Ascending aorta (tissue), 2 donors: ENCODE measurements at places on chromosomes 13 and 19.

DNA sequence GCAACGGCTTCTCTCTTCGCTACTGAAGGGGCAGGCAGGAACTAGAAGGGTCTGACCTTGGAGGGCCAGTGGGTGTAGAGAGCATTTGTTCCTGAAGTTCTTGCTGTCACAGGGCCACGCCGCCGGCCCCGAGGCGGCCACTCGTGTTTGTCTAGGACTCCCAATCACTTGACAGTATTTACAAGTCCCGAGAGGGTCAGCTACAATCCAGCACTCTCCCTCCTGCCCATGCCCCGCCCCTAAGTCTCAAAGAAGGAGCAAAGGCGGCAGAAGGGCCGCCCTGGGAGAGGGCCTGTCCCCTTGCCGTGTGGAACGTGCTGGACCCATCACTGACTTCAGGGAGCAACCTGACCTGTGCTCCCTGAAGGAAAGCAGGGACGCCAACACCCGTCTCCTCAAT is 118.5 kb downstream of the STK24 start:
- H3K27me3 ChIP-seq = no peaks in the 10 kb centered on the region
- peaks cover 12% of the 10 kb centered on the region for H3K36me3 ChIP-seq
- H3K27ac ChIP-seq = no peak overlapping the region
- H3K4me3 ChIP-seq = no peak overlapping the region

- no peak overlapping the region for H3K4me3 ChIP-seq
- H3K27me3 ChIP-seq = no peaks in the 10 kb centered on the region
- no peaks in the 10 kb centered on the region for H3K4me1 ChIP-seq
- DNase-seq = no peak
These were observed 38.4 kb upstream of the CSNK1A1L start for GRCh38 chr13:37143911-37144310.

DNA sequence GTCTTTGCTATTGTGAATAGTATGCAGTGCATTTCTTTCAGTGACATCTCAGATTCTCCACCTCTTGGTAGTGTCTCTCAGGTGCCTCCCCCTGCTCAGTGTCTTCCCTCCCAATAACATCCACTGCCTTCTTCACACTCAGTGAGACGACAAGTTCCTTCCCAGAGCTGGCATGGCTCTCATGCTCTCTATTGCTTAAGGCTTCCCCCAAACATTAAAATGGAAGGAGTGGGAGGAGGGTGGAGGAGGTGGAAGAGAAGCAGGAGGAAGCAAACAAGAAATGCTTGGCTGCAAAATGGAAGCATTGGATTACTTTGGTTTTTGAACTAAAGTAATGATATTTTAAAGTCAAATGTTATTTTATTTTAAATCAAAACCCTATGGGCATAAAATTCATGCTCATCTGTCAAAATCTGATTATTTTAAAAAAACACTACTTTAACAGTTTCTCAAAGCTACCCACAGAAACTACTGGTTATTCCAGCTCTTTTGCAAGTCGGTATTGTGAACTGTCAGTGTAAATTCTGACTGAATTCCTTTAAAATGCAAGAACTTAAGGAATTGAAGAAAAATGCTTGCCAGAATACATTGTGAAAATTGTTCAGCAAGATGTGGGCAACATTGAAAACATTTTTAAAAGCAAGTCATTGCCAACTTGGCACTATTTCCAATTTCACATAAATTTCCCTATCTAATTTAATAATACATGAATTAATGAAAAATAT is 727.6 kb upstream of the ARGLU1 start:
- H3K4me3 ChIP-seq = no peak overlapping the region
- H3K4me1 ChIP-seq = no peaks in the 10 kb centered on the region
- H3K36me3 ChIP-seq = no peaks in the 10 kb centered on the region
- H3K27ac ChIP-seq = no peak overlapping the region
- no peaks in the 10 kb centered on the region for H3K27me3 ChIP-seq

DNA sequence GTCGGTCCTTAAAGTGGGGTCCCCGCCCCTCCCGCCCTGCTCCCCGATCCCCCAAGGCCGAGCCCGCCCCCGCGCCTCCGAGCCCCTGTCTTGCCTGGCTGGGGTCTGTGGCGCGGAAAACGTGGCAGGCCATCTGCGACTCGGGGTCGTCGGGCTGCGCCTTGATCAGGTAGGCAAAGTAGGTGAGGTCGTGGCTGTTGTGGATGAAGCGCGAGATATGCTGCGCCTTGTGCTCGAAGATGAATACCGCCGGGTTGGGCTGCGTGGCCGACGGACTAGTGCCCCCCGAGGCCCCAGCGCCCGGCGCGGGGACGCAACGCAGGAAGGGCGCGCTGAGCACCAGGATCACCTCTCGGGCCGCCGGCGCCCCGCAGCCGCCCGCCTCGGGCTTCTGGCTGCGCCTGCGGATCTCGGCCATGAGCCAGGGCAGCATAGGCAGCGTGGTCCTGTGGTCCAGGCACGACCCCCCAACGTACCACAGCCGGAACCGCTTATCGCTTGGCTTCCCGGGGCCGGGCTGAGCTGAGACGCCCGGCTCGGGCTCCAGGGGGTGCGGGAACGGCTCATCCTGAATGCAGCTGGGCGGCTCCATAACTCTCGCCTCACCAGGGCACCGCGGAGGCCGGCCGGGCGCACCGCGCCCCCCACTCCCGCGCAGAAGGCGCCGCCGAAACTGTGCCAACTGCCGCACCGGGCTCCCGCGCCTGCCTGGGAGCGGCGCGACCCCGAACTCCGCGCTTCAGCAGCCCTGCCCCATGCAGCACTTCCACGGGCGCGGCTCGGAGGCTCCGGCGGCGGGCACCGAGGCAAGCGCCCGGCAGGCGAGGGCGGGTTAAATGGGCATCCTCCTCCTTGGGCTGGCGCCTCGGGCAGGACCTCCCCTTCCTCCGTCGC is 546 bp downstream of the TBC1D4 start:
- H3K27ac ChIP-seq = peak overlapping the region; percentile 56
- no peaks in the 10 kb centered on the region for H3K4me1 ChIP-seq
- H3K36me3 ChIP-seq = no peaks in the 10 kb centered on the region
- no peak for DNase-seq
- H3K27me3 ChIP-seq = no peaks in the 10 kb centered on the region
